Ovary (tissue), 10 donors: ENCODE measurements at places on chromosomes 4 and X. TPM values are rescaled to one million over a fixed set of nuclear protein-coding genes. Genes with fewer than 3 reads are reported as not detected.

The MAPK10 gene
- 19.3 TPM for polyA plus RNA-seq

DNA sequence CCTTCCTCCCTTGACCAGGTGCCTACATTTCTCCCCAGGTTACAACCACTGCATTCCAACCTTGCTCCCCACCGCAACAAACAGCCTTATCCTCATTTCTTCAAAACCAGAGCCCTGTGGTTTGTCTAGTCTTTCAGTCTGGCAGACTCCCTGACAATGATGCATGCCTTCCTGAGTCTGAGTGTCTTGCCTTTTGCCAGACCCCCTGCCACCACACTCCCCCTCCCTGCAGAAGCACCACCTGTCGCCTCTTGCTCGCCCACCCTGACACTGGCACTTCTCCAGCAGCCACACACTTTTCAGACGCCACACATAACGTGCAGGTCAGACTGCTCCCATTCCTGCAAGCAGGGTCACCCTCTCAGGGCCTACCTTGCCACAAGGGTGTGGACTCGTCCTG lies 349.2 kb upstream of the NOCT start:
- H3K4me1 ChIP-seq = no peaks in the 10 kb centered on the region
- H3K27ac ChIP-seq = no peak overlapping the region
- no peak for DNase-seq
- no peak overlapping the region for H3K4me3 ChIP-seq

GRCh38 chr4:145909773-145910172 lies 28.9 kb downstream of the ZNF827 start:
- no peaks in the 10 kb centered on the region for H3K36me3 ChIP-seq
- no peaks in the 10 kb centered on the region for H3K27me3 ChIP-seq
- peaks cover 10% of the 10 kb centered on the region for H3K4me1 ChIP-seq
- H3K27ac ChIP-seq = no peak overlapping the region

DNA sequence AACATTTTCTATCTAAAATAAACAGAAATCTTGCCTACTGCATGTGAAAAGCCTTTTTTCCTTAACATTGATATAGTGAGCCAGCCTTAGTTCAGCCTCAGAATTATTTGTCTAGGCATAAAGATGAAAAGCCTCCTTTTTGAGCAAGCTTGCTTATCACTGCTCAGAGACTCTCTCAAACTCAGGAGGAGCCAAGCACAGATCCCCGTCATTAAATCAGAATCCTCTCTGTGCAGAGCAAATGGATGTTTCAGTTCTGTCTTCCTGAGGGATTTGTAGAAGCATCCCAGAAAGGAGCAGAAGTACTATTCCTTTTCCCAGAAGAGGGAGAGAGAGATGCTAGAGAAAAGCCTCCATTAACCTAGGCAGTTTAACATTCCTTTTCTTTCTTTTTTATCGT lies 186.9 kb upstream of the LNX1 start:
- H3K36me3 ChIP-seq = no peaks in the 10 kb centered on the region
- H3K4me3 ChIP-seq = no peak overlapping the region
- H3K4me1 ChIP-seq = peaks cover 3% of the 10 kb centered on the region
- no peak for DNase-seq
- H3K27ac ChIP-seq = no peak overlapping the region

DNA sequence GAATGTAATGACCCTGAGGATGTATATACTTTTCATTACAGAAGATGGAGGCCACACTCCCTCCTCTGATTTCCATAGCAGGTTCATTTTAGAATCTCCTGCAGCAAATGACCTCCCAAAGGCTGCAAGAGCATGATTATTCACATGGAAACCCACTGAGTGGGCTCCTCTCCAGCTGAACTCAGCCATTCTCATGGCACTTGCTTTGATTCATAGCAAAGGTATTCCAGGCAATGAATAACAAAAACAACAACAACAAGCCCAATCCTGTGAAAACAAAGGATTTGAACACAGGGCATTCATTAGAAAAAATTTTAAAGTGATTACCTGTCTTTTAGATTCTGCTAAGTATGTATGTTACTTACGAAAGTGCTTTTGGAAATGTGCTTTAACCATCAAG lies 894.0 kb upstream of the FRG1 start:
- no peaks in the 10 kb centered on the region for H3K27me3 ChIP-seq
- no peak overlapping the region for H3K4me3 ChIP-seq
- DNase-seq = no peak
- peaks cover 3% of the 10 kb centered on the region for H3K4me1 ChIP-seq

DNA sequence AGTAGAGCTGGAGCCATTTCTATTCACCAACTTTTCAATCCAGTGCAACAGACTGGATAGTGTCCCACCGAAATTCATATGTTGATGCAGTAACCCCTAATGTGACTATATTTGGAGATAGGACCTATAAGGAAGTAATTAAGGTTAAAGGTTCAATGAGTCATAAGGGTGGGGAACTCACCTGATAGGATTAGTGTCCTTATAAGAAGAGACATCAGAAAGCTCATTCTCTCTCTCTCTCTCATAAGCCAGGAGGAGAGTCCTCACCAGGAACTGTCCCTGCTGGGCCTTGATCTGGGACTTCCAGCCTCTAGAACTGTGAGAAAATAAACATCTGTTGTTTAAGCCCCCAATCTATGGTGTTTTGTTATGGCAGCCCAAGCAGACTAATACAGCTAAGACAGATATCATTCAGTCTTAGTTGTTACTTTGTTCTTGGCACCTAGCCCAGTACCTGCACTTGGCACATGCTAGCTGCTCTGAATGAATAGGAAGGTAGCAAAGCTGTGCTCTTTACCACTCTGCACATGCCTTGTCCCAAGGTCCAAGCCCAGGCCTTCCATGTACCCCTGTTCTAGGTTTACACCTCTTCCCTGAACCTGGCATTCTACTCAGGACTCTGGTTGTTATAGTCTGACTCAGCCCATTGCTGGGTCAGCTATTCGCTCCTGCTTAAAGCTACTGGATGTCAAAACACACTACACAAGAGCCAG lies 19.2 kb upstream of the BRS3 start:
- DNase-seq = no peak
- no peak overlapping the region for H3K27ac ChIP-seq
- H3K36me3 ChIP-seq = no peaks in the 10 kb centered on the region
- H3K4me3 ChIP-seq = no peak overlapping the region
- H3K4me1 ChIP-seq = no peaks in the 10 kb centered on the region

- H3K4me1 ChIP-seq = peaks cover 13% of the 10 kb centered on the region
- peak overlapping the region; percentile 65 for H3K27ac ChIP-seq
- no peak overlapping the region for H3K4me3 ChIP-seq
- no peaks in the 10 kb centered on the region for H3K36me3 ChIP-seq
- peak; percentile 81 for DNase-seq
These were observed 6.0 kb upstream of the PDLIM3 start for GRCh38 chr4:185541251-185541727.

The METTL14 gene
- polyA plus RNA-seq = 10.0 TPM

- H3K27ac ChIP-seq = no peak overlapping the region
- no peak overlapping the region for H3K4me3 ChIP-seq
- no peaks in the 10 kb centered on the region for H3K27me3 ChIP-seq
- no peak for DNase-seq
- no peaks in the 10 kb centered on the region for H3K4me1 ChIP-seq
These were observed 18.4 kb upstream of the ODAM start for GRCh38 chr4:70177090-70177489.

DNA sequence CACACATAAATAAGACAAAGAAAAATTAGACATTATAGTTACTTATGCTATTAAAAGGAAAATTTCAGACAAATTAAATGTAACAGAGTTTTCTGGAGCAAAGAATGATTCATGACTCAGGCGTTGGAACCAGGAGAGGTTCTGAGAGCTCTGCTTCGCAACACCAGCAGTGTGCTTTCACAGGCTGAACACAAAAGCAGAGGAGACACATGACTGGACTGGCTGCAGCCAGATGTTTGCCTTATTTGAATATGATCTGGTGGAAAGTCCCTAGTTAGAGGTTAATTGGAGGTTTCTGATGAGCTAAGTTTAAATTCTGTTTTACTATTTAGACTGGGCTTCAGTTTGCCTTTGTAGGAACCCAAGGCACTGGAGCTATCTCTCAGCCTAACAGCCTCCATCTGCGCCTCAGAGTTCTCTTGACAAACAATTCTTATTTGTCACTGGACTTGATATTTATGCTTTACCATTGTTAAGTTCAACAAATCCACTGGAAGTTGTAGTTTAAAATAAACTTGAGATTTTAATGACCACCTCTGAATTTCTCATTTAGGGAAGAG lies 16.2 kb downstream of the BOD1L1 start:
- DNase-seq = no peak
- H3K27me3 ChIP-seq = no peaks in the 10 kb centered on the region
- no peaks in the 10 kb centered on the region for H3K4me1 ChIP-seq
- no peak overlapping the region for H3K4me3 ChIP-seq
- H3K36me3 ChIP-seq = no peaks in the 10 kb centered on the region

GRCh38 chr4:22031423-22031822 lies 82.9 kb upstream of the KCNIP4 start:
- H3K4me1 ChIP-seq = peaks cover 1% of the 10 kb centered on the region
- H3K27ac ChIP-seq = no peak overlapping the region
- no peak for DNase-seq
- no peak overlapping the region for H3K4me3 ChIP-seq
- H3K36me3 ChIP-seq = no peaks in the 10 kb centered on the region
- H3K27me3 ChIP-seq = no peaks in the 10 kb centered on the region

DNA sequence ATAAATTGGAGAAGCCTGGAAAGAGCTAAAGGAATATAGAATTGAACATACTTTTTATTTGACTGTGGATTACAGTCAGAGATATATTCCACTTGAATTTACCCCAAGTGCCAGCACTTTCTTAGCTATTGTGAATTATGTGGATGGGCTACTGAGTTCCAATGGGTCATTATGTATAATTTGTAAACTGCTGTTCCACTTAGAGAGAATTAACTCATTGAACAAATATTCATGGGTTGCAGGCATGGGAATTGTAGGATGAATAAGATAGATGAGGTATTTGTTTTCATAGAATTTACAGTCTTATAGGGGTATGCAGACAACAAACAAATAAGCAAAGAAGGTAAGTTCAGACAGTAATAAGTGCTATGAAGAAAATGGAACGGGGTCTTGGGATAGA lies 195.7 kb downstream of the SHROOM3 start:
- no peaks in the 10 kb centered on the region for H3K27me3 ChIP-seq
- H3K4me3 ChIP-seq = no peak overlapping the region

- DNase-seq = no peak
- no peaks in the 10 kb centered on the region for H3K27me3 ChIP-seq
- H3K27ac ChIP-seq = no peak overlapping the region
- H3K4me3 ChIP-seq = no peak overlapping the region
These were observed 34.1 kb upstream of the SCML1 start for GRCh38 chrX:17703201-17703600.

- DNase-seq = no peak
- no peaks in the 10 kb centered on the region for H3K4me1 ChIP-seq
- H3K27me3 ChIP-seq = no peaks in the 10 kb centered on the region
These were observed 36.0 kb upstream of the SMARCAD1 start for GRCh38 chr4:94171616-94172015.

The DIPK2B gene
- 18.7 TPM for polyA plus RNA-seq

GRCh38 chr4:139416073-139416673 lies 37.7 kb upstream of the RAB33B start:
- H3K27ac ChIP-seq = no peak overlapping the region
- no peaks in the 10 kb centered on the region for H3K36me3 ChIP-seq
- H3K4me1 ChIP-seq = no peaks in the 10 kb centered on the region
- no peak overlapping the region for H3K4me3 ChIP-seq
- no peaks in the 10 kb centered on the region for H3K27me3 ChIP-seq

- H3K36me3 ChIP-seq = no peaks in the 10 kb centered on the region
- no peak overlapping the region for H3K27ac ChIP-seq
- no peak overlapping the region for H3K4me3 ChIP-seq
- no peak for DNase-seq
- no peaks in the 10 kb centered on the region for H3K27me3 ChIP-seq
- no peaks in the 10 kb centered on the region for H3K4me1 ChIP-seq
These were observed 156.1 kb downstream of the RAB28 start for GRCh38 chr4:13327991-13328390.

The ARMCX1 gene
- polyA plus RNA-seq = 53.8 TPM

The RNF175 gene
- polyA plus RNA-seq = 0.07 TPM

The CSAG3 gene
- polyA plus RNA-seq = not detected

GRCh38 chr4:177228599-177228998 lies 81.1 kb upstream of the NEIL3 start:
- H3K4me1 ChIP-seq = no peaks in the 10 kb centered on the region
- H3K27me3 ChIP-seq = no peaks in the 10 kb centered on the region
- no peak for DNase-seq
- H3K27ac ChIP-seq = no peak overlapping the region
- H3K36me3 ChIP-seq = no peaks in the 10 kb centered on the region

- no peaks in the 10 kb centered on the region for H3K27me3 ChIP-seq
- H3K36me3 ChIP-seq = no peaks in the 10 kb centered on the region
- DNase-seq = no peak
These were observed 166.4 kb downstream of the NSUN7 start for GRCh38 chr4:40916218-40916555.

DNA sequence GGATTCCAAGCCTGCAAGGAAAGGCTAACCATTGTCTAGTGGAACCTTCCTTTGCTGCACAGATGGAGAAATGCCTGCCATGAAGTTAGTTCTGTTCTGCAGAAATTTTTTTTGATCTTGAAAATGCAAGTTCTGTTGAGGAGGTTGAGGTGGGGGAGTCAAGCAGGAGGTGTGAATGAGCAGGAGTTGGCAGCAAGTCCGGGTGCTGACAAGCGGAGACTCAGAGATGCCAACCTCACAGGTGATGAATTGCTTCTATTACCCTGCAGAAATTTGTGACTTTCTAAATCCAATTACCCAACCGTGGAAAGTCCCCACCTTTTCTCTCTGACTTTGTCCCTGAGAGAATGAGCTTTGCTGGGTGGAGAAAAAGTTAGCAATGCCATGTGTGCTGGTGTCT lies 350.1 kb downstream of the DHRSX start:
- no peak overlapping the region for H3K4me3 ChIP-seq
- H3K36me3 ChIP-seq = no peaks in the 10 kb centered on the region
- H3K27ac ChIP-seq = no peak overlapping the region
- no peak for DNase-seq
- H3K27me3 ChIP-seq = no peaks in the 10 kb centered on the region
- H3K4me1 ChIP-seq = no peaks in the 10 kb centered on the region

- H3K4me3 ChIP-seq = no peak overlapping the region
- no peak overlapping the region for H3K27ac ChIP-seq
- DNase-seq = no peak
These were observed 73.1 kb downstream of the WFS1 start for GRCh38 chr4:6342530-6343293.

DNA sequence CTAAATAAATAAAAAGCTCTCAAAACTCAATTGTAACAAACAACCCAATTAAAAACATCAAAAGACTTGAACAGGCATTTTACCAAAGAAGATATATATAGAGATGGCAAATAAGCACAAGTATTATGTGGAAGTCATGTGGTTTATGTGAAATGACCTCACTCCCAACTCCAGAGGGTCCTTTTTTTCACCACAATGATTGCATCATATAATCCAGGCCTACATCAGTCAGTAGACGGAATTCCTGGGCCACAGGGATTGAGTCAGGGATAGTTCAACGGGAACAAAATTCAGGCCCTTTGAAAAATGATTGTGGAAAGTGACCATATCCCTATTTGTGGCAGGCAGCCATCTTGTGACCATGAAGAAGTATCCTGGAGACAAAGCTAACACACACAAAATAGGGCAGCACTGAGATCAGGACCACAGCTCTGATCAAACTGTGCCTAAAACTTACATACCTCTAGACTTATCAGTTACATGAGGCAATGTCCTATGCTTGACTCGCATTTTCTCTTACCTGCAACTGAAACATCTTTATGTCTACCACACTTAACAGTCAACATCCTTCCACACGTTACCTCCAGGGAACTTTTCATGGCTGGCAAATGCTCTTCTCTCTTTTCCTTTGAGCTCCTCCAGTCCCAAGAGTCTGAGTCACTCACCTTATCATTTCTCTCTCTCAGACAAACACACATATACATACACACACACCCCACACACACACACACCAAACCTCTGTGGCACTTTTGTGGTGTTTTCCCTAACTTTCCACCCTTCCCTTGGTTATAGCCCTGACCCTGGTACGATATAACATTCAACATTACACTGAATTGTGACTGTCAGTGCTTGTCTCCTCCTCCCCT lies 113.5 kb downstream of the PHF8 start:
- no peak overlapping the region for H3K27ac ChIP-seq
- no peak for DNase-seq
- H3K36me3 ChIP-seq = no peaks in the 10 kb centered on the region
- H3K4me3 ChIP-seq = no peak overlapping the region
